Caki2 (cell line): ENCODE measurements at places on chromosomes 2 and 18. TPM values are rescaled to one million over a fixed set of nuclear protein-coding genes. Genes with fewer than 3 reads are reported as not detected.

The MGAT4A gene
- total RNA-seq: 1.8 and 2.7 TPM in 2 replicates

DNA sequence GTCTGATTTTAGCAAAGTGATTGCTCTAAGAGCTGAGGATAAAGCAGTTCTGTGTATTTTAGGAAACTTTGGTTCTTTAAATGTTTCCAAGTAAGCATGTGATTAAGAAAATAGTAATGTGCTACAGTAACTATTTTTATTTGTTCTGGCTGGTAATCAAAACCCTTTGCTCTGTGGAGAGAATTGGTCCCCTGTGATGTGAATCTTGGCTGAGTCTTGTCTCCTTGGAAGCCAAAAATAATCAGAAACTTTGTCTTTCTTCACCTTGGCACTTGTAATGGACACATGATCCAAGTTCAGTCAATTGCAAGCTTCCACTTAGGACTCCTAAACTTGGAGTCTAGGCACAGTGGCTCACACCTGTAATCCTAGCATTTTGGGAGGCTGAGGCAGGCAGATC lies 422.7 kb upstream of the CDH20 start:
- no peak for DNase-seq

DNA sequence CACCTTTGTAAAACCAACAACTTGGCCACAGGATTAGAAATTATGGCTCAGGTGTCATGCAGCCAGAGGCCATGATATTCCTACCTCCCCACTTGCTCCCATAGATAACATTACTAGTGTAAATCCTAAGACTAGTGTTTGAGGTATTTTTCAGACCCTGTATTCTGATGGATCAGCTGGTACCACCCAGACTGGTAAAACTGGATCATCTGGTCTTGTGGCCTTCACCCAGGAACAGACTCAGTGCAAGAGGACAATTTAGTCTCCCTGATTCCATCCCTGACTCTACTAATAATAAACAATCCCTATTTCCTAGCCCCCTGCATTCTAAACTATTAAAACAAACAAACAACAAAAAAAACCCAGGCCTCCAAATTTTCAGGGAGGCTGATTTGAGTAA lies 121.0 kb downstream of the ALPK2 start:
- DNase-seq: no peak

DNA sequence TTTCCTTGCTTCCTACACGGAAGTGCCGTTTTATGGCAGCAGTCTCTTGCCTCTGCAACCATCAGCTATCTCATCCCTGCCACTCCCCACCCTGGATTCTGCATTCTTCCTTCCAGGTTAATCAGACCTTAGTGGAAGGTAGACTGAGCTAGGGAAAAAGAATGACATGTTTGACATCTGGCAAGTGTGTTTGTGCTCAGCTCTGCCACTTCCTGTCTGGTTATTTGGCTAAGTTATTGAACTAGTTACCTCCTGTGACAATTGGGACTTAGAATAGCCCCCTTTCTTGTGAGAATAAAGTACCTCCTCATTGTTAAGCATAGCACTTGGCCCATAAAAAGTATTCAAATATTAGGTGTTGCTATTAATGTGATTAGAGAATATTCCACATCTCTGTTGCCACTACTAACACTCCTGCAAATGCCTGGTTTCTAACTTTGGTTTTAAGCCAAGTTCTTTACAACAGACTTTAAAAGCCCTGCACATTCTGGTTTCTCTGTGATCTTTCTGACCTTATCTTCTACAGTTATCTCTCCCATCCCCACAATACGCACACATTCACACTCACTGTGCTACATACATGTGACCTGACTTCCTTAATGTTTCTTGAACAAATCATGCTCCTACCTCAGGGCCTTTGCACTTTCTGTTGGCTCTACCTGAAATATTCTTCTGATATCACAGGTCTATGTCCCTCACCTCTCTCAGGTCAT lies 10.8 kb upstream of the MAPRE2 start:
- DNase-seq: no peak

DNA sequence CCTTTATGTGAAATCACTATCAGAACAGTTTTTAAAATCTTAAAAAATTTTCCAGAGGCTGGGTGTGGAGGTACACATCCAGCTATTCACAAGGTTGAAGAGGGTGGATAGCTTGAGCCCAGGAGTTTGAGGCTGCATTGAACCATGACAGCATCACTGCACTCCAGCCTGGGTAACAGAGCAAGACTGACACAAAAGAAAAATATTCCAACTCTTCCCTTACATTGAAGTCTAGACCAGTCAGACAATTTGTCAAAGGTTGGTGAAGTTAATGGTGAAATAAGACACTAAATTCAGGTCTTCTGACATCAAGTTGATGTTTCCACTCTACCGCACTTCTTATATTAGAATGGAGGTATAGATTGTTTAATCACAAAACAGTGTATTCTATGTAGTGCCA lies 52.8 kb downstream of the HYCC2 start:
- DNase-seq: peak; percentile 46

DNA sequence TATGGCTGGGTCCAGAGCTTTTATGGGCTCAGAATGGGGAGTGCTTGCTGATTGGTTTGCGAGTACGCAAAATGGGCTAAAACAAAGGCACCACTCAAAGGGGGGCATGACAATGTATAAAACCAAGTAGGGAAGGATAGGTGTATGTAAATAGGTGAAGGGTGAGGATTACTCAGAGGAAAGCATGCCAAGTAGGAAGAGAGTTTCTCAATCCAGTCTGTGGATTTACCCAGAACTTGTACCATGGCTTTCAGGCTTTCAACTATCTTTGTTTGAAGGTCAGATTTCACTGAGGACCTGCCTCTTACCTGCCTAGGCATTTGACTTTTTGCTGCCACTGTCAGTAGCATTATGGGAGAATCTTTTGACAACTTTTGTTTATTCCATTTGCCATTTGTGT lies 92.3 kb downstream of the RAB3GAP1 start:
- DNase-seq: no peak

GRCh38 chr18:36814994-36815393 lies 13.8 kb downstream of the TPGS2 start:
- DNase-seq: no peak

DNA sequence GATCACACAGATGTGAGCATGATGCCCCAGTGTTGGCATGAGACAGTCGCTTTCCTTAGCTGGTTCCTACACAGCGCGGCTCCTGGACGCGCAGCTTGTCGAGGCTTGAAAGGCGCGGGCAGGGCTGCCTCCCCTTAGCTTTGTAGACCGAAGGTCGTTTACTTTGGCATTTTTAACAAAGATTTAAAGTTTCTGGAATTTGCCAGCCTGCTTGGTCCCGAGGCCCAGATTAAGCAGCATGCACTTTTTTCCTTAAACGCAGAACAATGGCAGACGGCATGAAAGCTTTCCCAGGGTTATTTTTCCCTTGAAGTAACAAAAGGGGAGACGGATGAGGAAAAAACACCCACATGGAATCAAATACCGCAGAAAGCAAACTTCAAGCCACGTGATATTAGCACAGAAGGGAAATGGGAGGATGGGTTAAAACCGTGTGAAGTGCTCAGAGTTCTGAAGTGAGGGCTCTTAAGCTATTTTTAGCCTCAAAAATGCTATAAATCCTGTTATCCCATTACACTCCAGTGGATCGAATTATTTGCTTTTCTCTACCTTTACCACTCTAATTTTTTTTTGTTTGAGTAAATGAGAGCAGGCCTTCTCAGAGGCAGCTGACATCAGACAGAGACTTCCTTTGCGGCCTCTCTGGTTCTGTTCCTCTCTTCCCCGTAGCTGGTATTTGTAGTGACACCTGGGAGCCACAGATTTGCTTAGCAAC lies 55.7 kb downstream of the NPAS2 start:
- DNase-seq: no peak
